CD4-positive, alpha-beta T cell treated with Interferon alpha-2 for 1 hour (primary cell): ENCODE measurements at places on chromosomes 12 and 14.

- DNase-seq = no peak
These were observed 807.8 kb downstream of the AACS start for GRCh38 chr12:125873016-125873415.

DNA sequence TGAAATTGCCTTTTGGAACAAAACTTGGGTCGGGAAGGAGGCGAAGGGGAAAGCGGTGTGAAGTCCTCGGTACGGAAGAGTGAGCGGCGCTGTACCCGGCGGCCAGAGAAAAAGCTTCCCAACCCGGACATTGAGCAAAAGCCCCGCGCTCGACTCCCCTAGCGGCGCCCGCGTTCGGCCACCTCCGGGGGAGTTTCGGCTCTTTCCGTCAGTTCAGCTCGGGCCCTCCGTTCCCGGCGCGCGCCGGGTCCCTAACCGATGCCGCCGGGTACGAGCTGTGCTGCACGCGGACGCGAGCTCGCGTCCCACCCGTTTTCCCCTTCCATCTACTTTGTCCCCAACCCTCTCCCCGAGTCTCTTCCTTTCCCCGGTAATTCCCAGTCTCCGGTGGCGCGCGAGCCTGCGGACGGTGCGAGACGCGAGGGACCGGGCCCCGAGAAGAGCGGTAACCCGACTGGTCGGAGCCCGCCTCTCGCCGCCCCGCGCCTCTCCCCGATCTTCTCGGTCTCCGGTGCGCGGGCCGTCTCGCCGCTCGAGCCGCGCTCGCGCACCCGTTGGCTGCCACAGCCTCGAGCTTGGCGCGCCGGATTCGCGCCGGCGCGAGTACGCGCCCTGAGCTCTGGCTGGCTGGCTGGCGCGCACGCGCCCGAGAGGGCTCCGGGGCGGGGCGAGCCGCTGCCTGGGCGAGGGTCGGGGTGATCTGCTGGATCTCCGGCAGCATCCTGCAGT is 446 bp upstream of the SPATS2 start:
- peak; percentile 89 for DNase-seq

DNA sequence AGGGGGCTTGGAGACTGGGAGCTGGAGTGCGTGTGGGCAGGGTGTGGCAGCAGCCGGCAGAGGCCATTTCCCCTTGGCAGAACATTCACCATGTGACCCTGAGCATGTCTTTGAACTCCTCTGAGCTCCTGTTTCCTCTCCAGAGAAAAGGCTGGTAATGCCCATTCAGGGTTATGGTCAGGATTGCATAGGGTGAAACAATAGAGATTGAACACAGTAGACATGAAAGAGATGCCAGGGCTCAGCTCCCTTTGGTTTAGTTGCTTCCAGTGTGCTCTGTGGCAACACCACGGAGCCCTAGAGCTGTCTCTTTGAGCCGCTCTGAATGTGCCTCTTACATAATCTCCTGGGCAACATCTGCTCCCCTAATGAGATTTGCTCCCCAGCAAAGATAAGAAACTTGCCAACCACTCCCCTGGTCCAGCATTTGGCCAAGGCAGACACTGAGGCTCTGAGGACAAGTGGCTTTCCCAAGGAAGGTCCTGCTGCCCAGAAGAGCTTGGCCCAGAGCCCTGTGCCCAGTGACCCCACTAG is 4.6 kb downstream of the IFI27 start:
- no peak for DNase-seq

DNA sequence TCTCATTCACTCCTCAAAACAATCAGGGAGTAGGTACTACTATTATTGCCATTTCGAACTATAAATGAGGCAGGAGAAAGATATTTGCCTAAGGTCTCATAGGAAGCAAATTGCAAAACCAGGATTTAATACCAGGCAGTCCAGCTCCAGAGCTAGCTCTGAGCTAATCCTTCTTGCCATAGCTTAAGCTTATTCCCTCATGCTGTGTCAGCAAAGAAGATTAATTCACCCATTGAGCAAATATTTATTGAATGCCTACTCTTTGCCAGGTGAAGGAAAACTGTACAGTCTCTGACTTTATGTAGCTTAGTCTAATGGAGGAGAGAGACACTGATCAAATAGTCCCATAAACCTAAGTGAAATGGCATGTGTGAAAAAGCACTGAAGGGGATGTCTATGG is 19.5 kb downstream of the KCNA5 start:
- DNase-seq = no peak

DNA sequence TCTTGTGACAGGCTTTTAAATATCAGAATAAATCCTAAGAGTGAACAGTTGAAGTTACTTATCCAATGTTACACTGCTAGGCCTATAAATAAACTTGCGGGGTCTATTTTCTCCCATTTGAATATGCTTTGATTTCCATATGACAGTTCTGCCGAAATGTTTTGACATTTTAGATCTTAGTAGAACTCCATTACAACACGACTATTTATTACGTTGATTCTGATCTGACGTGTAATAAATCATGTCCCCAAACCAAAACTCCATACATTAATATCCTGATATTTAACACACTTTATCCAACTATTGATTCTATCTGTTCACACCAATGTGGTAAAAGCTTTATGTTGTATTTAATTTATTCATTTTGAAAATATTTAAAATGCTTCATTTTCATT is 16.1 kb upstream of the NEMF start:
- DNase-seq = no peak

DNA sequence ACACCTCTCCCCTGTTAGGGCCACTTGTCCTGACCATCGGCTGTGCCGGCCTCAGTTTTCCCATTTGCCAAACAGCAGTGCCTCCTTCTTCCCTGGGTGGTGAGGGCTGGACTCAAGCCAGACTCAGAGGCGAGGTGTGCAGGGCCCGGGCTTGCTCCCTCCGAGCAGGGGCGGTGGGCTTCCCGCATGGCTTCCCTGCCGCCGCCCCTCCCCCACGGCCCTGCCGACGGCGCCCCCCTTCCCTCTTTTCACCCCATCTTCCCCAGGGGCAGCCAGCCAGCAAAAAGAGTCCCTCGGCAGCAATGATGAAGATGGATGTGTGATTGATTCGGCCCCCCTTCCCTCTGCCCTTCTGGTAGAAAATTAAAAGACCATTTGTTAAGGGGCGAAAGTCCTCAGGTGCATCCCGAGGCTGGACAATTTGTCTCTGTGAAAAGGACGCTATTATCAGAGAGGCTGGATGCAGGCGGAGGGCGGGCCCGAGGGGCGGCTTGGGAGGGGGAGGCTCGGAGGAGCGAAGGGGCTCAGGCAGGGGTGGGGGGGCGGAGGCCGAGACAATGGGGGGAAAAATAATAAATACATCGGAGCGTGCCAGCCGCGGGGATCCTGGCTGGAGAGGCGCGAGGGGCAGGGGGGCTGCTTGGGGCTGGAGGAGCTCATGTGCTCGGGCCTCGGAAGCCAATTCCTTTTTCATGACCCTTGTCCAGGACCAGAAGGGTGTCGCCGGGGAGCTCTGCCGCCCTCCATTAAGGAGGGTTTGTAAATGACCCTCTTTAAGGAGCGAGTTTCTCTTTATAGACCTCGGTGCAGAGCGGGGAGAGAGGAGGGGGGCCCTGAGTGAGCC is 48.0 kb upstream of the LHX5 start:
- no peak for DNase-seq

DNA sequence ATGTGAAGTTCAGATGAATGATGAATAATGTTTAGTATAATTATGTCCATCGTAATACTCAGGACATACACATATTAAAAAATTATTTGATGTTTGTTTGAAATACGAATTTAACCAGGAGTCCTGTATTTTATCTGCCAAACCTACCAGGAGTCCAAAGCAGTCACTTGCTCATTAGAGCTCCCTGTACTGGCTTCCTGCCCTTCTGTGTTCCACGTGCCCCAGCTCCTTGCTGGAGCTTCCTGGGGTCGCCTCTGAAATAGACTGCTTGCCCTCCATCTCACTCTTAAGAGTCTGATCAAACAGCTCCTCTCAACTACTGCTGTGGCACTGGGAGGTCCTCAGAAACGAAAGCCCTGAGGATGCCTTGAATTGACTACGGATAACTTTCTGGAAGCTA is 87.3 kb upstream of the DHRS4 start:
- no peak for DNase-seq

GRCh38 chr14:61950340-61950739 is 188.1 kb downstream of the SNAPC1 start:
- DNase-seq = no peak

DNA sequence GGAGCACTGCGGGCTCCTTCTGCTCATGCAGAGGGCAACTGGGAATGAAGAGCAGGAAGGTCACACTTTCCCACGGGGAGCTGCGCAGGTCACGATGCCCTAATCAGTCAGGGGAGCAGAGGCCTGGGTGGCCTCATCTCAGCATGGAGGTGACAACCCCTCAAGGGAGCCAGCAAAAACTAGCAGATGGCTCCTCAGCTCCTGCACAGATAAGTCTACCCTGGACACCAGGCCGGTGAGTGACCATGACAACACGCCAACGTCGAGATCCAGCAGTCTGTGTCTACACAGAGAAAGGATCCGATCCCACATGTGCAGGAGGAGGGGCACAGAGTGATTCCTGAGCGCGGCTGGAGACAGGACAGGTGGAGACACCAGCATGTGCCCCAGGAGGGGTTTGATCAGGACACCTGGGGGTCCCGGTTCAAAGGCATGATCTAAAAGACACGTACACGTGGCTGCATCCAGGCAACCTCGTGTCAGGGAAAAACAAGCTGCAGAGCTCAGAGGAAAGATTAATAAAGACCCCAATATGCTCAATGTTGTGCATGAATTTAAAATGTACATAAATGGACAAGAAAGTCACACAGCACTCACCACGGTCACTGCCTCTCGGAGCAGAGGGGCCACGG is 153.7 kb upstream of the SFSWAP start:
- no peak for DNase-seq

- no peak for DNase-seq
These were observed 1145.2 kb downstream of the AACS start for GRCh38 chr12:126210448-126210847.
